ENCODE measurements at places on chromosomes 1 and 21.

GRCh38 chr21:43188181-43188580, 19.4 kb downstream of the CRYAA start:
- no peak for DNase-seq

DNA sequence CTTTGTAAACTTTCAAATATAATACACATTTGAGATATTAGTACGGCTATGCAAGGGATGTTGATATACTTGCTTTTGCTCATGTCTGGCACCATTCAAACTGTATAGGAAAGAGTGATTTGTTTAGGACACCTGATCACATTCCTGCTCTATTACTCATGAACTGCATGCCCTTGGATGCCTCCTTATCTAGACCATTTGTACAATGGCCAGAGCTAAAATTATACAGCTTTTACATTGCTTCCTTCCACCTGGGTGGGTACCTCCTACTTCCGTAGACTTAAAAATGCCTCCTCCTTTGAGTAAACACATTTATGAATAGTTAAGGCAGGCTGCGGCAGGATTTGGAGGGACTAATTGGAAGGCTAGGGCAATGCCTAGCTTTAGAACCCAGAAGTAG, 85.4 kb upstream of the PBX1 start:
- DNase-seq: no peak

DNA sequence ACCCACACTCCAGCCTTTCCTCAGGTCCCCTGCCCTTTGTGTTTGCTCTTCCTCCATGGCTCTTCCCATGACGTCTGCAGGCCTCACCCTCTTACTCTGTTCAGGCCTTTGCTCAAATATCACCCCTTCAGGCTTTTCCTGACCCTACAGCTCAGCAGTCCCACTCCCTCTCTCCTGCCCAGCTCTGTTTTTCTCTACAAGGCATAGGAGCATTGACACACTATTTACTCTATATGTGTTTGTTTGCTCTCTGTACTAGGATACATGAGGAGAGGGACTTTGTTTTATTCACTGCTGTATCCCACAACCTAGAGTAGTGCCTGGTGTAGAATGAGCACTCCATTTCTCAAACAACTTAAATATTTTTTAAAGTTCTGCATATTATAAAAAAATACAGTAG, 107.4 kb upstream of the COA6 start:
- peak; percentile 53 for DNase-seq

DNA sequence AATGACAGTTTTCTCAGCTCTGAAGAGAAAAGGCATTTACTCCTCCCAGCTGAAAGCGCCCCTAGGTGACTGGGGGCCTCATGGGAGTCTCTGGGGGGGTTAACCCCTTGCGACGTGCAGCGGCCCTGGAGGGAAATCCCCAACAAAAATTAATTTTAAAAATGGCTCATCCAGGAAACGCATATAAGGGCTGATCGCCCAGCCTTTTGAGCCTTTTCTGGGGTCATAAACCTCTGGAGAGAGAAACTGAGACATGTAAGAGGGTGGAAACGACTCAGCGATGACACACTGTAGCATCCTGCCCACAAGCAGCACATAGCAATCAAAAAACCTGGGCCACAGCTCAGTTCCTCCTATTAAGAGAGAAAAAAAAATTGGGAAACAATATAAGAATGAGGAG, 20.4 kb upstream of the HPDL start:
- DNase-seq: no peak

DNA sequence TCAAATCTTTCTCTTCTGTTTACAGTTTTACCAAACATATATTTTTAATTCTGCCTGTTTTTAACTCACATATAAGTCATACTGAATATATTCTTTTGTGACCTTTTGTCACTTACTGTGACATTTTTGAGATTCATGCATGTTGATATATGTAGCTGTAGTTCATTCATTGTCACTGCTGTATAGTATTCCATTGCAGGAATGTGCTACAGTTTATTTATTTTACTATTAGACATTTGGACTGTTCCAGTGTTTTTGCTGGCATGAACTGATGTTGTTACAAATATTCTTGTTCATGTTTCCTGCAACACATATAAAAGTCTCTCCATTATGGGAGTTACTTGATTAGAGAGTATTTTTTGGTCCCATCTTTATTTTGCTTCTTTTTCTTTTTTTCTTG, 174.9 kb downstream of the DHRS3 start:
- DNase-seq: no peak

- DNase-seq: no peak
These were observed 842 bp downstream of the ATXN7L2 start for GRCh38 chr1:109484519-109484975.
